ENCODE measurements at places on chromosomes 5 and 9. TPM values are rescaled to one million over a fixed set of nuclear protein-coding genes. Genes with fewer than 3 reads are reported as not detected.

The NPR3 gene
- polyA plus RNA-seq = 19.9 TPM

The FBXL7 gene
- 23.4 TPM for polyA plus RNA-seq

DNA sequence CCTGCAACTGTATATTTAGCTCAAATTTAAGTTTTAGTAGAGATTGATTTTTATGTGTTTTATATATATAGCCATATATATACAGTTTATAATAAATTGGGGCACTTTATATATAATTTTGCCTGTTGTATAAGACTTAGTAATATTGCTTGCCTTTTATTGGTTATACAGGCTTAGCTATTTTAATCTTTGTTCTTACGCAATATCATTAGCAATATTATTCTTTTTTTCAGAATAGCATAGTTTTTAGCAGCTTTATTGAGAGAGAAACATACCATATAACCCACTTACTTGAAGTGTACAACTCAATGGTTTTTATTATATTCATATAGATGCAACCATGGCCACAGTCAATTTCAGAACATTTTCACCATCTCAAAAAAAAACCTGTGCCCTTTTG lies 28.0 kb downstream of the CDO1 start:
- no peak for DNase-seq

The CYSRT1 gene
- polyA plus RNA-seq = 2.6 TPM

DNA sequence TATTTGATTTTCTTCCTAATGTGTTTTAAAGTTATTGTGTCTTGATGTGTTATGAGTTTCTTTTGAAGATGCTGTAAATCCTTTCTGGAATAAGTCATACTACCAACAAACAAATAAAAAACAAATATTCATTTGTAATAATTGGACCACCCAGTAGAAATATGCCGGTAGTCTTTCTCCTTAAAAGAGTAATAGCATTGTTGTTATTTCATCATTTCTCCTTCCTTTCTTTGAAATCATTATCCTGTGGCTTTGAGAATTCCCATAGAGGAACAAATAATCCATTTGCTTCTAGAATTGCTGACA lies 169.4 kb downstream of the NNT start:
- DNase-seq = no peak
